ELF-1 (cell line): ENCODE measurements at places on chromosomes 5 and 9.

DNA sequence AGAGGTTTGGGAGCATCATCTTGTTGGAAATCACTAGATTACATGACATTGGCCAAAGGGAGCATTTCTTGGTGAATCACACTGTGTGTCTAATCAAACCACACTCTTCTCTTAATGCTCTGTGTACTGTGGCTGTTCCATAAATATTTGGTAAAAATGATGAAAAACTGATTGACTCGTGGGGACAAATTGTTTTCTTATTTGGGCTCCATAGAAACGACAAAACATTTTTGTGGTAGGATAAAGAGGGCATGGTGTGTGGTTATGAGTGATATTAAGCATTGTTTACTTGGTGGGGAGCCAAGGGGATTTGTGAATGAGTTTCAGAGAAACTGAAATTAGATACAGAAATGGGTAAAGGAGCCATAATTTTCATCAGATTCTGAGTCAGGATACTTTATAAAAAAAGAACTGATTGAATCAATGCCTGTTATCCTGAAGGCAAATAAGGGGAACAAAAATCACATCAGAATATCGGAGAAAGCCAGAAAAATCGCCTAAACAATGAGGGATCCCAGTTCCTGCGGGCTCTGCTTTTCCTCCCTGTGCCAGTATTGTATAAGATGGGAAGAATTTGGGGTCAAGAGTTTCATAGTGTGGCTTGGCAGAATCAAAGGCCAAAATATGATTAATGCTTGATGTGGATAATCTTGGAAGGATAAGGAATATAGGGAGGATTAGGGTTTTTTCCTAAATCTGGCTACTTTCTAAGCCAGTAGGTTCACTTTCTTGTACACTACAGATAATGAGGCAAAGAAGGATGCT lies 33.3 kb downstream of the FBXL7 start:
- DNase-seq: no peak

DNA sequence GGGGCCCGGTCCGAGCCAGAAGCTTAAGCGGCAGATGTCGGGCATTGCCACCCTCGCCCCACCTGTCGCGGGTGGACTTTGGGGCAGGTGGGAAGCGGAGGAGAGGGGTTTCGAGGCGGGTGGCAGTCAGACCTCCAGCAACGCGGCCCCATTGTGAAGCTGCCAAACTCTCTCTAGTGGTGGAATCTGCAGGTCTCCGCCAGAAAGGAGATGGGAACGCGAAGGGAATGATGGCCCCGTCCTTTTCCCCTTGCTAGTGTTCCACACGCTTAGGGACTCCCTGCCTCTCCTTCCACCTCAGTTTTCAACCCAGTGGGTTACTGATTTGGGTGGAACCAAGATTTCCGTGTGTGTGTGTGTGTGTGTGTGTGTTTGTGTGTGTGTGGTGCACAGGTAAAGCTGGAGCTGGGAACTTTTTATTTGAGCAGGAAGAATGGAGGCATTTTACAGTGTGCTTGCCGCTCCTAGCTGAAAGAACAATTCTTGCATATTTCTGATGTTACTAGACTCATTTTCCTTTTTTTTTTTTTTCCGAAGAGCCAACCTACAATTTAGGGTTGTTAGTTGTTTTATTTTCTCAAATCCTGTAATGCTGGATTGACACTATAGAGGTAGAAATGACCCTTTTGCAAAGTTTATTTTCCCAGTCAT lies 1.3 kb downstream of the MACIR start:
- DNase-seq: no peak

GRCh38 chr5:76720988-76721569 lies 5.2 kb downstream of the F2R start:
- DNase-seq: no peak

- no peak for DNase-seq
Measured at GRCh38 chr9:68470634-68471033, 70.0 kb downstream of the TMEM252 start.

GRCh38 chr5:134174841-134175839 lies 1.6 kb downstream of the SKP1 start:
- no peak for DNase-seq
